ENCODE measurements at places on chromosomes 11 and 22. TPM values are rescaled to one million over a fixed set of nuclear protein-coding genes. Genes with fewer than 3 reads are reported as not detected.
A peak's percentile ranks its signal among the peaks of the same experiment; 100 is the strongest.

The NXPE2 gene
- not detected for total RNA-seq

The OLFML1 gene
- 16.5 TPM for total RNA-seq

The DEUP1 gene
- total RNA-seq = not detected

- no peak for DNase-seq
Measured at GRCh38 chr11:10762913-10763421, 11.9 kb downstream of the CTR9 start.

GRCh38 chr22:26893173-26894110, 236.1 kb downstream of the MIAT start:
- DNase-seq = no peak

- no peak for DNase-seq
Measured at GRCh38 chr11:15705891-15706290, 591.2 kb downstream of the INSC start.

DNA sequence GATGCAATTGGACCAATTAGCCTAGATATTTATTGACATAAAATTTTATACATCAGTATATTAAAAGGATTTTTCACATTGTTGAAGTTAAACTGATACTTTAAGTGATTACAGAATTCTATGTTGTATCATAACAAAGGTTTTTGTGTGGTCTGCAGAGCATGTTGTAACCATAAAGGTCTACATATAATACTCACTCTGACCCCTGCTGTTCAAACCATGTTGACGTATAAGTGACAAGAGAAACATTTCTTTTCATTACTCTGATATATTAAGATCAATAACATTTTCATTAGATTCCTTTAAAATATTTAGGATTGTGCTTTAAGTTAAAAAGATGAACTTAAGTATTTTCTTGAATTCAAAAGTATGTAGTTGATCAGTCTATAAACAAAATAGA, 63.9 kb downstream of the GAS2 start:
- DNase-seq = no peak

GRCh38 chr22:41047801-41048211, 44.6 kb upstream of the EP300 start:
- DNase-seq = no peak

DNA sequence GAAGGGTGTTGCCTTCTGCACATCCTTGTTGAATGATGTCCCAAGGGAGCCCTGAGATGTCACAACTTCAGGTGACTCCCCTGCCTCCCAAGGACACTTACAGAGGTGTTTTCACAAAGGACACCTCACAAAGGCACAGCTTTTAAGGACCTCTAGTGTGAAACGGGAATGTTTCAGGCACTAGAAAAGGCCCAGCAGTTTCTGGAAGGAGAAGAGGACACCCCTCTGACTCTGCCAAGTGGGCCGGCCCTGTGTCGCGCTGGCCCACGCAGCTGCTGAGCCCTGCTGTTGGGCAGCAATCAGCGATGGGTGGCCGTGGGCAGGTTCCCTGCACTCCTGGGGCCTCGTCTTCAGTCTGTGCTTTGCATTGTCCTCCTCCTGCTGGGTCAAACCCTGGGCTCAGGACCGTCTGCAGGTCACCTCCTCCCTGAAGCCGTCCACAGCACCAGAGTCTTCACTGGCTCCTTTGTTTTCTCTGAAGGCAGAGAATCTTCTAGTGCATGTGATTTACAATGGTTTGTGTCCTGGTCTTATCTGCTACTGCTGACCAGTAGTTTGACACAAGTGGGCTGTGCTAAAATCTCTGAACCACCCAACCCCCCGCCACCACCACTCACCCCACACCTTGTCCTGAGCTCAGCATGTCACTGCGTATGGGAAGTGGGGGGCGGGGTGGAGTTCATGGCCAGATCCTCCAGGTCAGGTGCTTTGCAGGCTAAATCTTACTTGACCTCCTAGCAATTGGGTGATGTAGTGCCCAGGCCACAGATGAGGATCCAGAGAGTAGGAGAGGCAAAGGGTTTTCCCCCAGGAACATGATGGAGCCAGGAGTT, 3.2 kb downstream of the LINC01488 start:
- peak; percentile 10 for DNase-seq

DNA sequence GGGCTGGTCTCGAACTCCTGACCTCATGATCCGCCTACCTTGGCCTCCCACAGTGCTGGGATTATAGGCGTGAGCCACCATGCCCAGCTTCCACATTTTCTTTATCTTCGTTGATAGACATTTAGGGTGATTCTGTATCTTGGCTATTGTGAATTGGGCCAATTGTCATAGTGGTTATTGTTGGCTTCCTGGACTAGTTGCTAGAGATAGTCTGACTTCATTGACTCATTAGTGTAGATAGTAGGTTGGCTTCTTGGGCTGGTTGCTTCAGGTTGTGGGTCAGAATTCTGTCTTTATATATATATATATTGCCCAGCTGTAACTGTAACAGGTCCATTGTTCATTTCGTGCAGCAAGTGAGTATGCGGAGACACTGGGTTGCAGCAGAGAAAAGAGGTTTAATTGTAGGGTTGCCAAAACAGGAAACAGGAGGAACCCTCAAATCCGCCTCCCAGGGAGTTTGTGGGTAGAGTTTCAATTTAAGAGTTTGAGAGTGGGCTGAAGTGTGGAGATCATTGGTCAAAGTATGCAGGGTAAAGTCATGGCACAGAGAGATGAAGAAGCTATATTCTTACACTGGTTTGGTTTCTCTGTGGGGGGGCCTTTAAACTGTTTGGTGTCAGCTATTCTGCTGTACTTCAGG, 22.0 kb downstream of the ATG13 start:
- no peak for DNase-seq

- no peak for DNase-seq
Measured at GRCh38 chr11:86790195-86790725, 10.1 kb upstream of the PRSS23 start.

Data from left cardiac atrium (tissue), 4 donors.